ENCODE measurements at places on chromosomes 16 and 17.

- no peak for DNase-seq
Observed at GRCh38 chr16:67428146-67428731, 2.7 kb upstream of the HSD11B2 start.

- no peak for DNase-seq
Observed at GRCh38 chr17:78111727-78112517, 16.6 kb downstream of the TMC6 start.

- DNase-seq, result no peak
Observed at GRCh38 chr17:50052241-50052796, 3.6 kb upstream of the ITGA3 start.

GRCh38 chr17:27413792-27414191 is 42.5 kb upstream of the KSR1 start:
- no peak for DNase-seq

- no peak for DNase-seq
Observed at GRCh38 chr16:4386451-4386805, 14.8 kb downstream of the VASN start.

DNA sequence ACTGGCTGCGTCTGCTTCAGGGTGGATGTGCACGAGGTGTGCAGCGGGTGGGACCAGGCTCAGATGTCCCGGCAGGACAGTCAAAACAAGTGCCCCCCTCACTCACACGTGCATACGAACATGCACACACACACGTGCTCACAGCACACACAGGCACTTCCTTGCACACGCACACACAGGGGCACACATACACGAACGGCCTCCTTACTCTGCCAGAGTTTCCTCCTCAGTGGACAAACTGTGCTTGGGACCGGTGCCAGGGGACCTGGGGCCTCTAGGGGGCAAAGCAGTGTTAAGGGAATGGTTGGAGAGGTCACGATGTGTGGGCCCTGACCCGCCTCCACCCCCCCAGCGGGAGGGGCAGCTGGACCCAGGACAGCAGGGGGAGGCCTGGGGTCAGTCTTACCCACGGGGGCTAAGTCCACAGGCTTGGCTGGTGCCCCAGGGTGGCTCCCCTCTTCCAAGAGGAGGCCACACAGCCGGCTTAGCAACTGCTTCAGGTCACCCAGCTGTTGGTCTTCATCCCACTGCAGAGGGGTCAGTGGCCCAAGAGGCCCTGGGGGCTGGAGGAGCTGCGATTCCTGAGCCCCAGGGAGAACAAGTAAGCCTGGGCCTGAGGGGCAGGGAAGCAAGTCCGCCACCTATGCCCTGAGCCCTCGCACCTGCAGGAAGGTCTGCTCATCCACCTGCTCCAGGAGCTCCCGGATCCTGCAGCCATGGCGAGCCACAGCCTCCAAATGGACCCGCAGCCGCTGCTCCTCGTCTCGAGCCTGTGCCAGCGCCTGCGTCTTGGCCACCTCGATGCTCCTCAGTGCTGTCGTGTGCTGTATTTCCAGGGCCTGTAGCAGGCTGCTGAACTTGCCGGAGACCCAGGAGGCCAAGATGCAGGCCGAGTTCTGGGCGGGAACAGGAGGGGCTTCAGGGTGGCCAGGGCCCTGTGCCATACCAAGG is 4.9 kb downstream of the TRIM65 start:
- DNase-seq, result no peak

DNA sequence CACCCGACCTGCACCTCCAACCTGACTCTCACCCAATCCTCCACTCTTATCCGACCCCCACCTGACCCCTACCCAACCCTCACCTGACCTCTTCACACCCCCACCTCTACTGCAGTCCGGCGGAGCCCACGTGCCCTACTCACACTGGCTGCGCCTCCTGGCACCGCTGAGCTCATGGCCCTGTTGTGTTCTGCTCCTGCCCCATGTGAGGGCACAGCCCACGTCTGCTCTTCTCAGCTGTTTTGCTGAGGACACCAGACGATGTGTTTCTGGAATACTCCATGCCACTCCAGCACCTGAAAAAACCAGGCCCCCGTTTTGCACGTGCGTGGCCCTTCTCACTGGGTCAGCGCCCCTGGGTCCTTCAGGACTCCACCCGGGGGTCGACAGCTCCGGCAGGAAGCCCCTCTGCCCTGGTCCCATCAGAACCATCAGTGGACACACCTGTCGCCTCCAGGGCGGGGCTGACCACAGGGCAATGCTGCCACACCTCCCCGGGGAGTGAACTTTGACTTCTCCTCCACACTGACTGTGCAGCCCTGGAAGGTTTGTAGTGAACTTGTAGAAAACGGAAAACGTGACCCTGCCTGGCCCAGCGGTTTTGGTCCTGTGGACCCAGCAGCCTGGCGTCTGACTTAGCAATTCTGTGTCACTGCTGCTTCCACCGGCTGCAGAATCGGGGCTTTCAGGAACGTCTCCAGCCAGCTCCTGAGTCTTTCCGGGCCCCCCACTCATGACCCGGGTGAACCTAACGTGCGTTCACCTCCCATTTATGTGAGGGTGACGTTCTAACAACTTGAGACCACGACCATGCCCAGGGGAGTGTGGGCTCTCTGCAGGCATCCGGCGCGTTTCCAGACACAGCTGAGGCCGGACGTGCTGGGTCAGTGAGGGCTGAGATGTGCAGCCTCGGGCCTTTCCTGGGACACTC is 5.7 kb upstream of the RAB40B start:
- no peak for DNase-seq

- no peak for DNase-seq
Observed at GRCh38 chr17:45997624-45998023, 1.4 kb upstream of the STH start.

- DNase-seq, result peak; percentile 25
Observed at GRCh38 chr17:44919885-44920564, 4.7 kb upstream of the GFAP start.

- no peak for DNase-seq
Observed at GRCh38 chr17:15436473-15437302, 30.7 kb downstream of the CDRT4 start.

GRCh38 chr16:5415123-5415522 is 317.5 kb upstream of the EEF2KMT start:
- no peak for DNase-seq

DNA sequence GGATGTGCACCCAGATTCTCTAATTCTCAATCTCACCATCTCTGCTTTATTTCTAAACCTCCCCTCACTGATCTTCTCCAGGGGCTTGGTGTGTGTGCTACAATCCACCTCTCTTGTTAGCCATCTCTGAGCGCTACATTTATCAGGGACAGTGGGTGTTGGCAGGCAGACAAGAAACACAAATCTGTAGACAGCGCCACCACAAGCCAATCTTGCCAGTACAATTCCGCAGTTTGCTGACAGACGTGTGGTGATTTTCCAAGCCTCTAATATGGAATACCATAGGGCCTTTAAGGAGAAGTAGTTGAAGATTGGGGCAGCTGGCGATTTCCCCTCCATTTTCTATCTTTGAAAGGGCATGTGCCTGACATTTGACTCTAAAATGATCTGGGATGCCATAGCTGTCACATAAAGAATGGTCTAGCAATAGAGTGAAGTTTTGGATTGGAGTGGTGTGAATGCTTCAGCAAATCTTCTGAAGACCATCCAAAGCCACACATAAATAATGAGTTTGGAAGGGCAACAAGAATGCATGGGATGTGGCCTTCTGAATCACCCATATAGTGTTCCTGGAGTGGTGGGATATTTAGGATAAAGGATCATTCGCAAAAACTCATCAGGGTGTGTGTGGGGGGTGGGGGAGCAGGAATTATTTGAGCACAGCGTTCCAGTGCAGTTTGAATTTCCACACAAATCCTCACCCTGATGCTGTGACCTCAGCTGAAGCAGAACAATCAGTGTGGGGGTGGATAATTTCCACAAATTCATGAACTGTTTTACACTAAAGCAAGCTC is 12.0 kb upstream of the ANKFN1 start:
- DNase-seq, result no peak

DNA sequence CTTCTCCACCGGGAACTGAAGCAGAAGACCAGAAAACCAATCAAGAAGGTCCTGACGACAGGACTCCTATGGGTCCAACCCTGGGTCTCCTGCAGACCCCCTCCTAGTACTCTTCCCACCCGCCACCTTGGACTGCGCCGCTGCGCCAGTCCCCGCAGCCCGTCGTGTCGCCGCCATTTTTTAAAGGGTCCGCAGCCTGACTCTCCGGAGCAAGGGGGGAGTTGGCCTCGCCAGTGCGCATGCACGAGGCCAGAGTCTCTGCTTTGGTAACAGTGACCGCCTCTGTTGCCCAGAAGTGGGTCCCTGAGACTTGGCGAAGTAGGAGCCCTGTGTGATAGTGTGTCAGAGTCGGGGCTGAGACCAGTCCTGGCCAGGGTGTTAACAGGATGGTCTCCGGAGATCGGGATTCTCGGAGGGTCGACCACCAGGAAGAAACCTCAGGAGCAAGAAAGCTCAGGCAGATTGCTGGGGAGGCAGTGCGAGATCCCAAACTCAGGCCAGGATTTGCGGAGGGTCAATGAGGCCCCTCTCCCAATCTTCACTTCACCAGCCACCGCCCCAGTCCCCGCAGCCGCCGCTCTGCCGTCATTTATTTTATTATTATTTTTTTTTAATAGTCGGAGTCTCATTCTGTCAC is 612.5 kb downstream of the KCNJ18 start:
- DNase-seq, result no peak

GRCh38 chr17:68142595-68142994 is 105.2 kb upstream of the AMZ2 start:
- DNase-seq, result no peak

DNA sequence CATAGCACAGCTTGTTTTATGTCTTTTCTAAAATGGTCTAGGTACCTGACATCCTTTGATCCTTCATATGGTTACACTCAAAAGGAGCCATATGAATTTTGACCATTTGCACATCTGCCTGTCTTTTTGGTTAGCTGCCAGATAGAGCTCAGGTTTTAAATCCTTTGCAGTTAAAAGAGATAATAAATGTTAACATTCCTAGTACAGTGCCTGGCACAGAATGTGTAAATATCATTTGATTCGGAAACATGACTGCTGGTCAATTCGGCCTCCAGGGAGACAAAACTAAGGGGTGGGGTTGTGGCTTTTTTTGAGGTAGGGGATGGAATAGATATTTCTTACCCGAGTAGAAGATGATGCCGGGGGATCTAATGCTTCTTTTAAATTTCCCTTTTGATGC is 64.2 kb downstream of the FTO start:
- no peak for DNase-seq

DNA sequence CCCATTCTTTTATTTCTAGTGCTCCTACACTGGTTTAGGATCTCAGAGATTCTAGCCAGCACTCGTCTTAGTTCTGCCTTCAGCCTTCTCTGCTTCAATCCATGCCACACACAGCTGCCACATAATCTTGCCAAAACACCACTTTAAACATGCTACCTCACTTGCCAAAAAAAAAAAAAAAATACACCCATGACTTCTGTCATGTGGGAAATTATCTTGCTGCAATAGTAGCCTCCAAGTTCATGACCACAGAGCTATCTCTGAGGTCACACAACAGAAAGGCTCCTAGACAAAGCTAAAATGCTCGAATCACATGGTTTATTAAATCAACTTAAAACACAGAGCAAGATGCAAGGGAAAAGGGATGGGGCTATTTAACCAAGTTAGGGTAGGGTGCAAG is 18.1 kb downstream of the FZD2 start:
- no peak for DNase-seq

GRCh38 chr16:57377080-57377841 is 5.0 kb downstream of the CX3CL1 start:
- no peak for DNase-seq

DNA sequence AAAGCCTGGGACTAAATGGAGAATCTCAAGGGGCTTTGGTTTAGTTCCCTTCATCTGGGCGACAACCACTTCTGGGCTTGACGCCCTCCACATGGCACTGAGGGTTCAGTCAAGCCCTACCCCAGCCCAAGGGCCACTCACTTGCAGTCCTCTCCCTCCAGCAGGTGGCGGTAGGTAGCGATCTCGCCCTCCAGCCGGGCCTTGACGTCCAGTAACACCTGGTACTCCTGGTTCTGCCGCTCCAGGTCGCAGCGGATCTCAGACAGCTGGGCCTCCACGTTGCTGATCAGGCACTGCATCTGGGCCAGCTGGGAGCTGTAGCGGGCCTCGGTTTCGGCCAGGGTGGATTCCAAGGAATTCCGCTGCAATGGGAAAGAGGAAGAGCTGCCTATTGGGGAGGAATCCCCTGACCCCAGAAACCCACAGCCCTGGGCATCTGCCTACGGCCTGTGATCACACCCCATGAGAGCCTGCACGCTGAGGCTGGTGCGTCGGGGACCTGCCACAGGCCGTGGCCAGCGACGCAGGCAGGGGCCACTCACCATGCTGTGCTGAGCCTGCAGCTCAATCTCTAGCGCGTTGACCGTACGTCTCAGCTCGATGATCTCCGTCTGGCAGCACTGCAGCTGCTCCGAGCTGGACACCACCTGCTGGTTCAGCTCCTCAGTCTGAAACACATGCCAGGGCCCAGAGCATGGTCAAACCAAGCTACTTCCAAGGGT is 2.7 kb downstream of the KRT36 start:
- DNase-seq, result no peak

- DNase-seq, result no peak
Observed at GRCh38 chr16:86052926-86053325, 154.0 kb downstream of the IRF8 start.

DNA sequence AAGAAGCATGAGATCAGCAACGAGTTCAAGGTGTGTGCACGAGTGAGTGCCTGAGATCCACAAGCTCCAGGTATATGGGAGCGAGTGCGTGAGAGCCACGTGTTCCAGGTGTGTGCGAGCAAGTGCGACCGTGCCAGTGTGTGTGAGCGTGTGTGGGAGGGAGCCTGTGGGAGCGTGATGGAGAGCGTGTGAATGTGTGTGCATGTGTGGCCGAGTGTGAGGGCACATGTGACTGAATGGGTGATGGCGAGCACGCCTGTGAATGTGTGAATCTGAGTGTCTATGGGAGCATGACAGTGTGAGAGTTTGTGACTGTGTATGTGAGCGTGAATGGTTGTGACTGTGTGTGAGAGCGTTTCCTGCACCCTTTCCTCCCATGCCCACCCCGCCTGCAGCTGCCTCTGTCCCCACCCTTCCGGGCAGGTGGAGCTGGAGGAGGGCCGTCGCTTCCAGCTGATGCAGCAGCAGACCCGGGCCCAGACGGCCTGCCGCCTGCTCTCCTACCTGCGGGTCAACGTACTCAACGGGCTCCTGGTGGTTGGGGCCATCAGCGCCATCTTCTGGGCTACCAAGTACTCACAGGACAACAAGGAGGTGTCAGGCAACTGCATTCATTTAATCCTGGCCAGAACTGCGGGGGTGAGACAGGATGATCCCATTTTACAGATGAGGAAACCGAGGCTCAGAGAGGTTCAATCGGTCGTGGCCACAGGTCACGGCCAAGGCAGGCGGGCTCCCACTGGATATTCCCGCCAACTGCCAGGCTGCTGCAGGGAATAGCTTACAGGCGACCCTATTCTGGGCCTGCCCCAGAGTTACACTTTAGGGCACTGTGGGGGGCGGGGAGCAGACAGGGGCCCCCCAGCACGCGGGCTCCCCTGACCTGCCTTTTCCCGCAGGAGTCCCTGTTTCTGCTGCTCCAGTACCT is 3.7 kb downstream of the TMC8 start:
- DNase-seq, result no peak

GRCh38 chr17:42798383-42799380 is at the start of the genes CNTD1 and COA3:
Gene CNTD1, plus strand, starts transcription at chr17:42798861. Its CDS starts 207 bp downstream, at chr17:42799068.
Gene COA3, minus strand, starts transcription at chr17:42798704. Its CDS starts 23 bp downstream, at chr17:42798681.
- no peak for DNase-seq

GRCh38 chr17:34254651-34255380 is at the start of gene CCL2:
Gene CCL2, plus strand, starts transcription at chr17:34255285. Its CDS starts 65 bp downstream, at chr17:34255350.
- no peak for DNase-seq

All from esophagus squamous epithelium (tissue), 5 donors.